ENCODE measurements at places on chromosomes 13 and 19. TPM values are rescaled to one million over a fixed set of nuclear protein-coding genes. Genes with fewer than 3 reads are reported as not detected.

The SIGLEC5 gene
- polyA plus RNA-seq, result 0.18 TPM

GRCh38 chr13:40583738-40584137, 82.7 kb downstream of the FOXO1 start:
- H3K36me3 ChIP-seq, result no peaks in the 10 kb centered on the region
- no peaks in the 10 kb centered on the region for H3K27me3 ChIP-seq
- H3K27ac ChIP-seq, result no peak overlapping the region
- no peak overlapping the region for H3K4me3 ChIP-seq

DNA sequence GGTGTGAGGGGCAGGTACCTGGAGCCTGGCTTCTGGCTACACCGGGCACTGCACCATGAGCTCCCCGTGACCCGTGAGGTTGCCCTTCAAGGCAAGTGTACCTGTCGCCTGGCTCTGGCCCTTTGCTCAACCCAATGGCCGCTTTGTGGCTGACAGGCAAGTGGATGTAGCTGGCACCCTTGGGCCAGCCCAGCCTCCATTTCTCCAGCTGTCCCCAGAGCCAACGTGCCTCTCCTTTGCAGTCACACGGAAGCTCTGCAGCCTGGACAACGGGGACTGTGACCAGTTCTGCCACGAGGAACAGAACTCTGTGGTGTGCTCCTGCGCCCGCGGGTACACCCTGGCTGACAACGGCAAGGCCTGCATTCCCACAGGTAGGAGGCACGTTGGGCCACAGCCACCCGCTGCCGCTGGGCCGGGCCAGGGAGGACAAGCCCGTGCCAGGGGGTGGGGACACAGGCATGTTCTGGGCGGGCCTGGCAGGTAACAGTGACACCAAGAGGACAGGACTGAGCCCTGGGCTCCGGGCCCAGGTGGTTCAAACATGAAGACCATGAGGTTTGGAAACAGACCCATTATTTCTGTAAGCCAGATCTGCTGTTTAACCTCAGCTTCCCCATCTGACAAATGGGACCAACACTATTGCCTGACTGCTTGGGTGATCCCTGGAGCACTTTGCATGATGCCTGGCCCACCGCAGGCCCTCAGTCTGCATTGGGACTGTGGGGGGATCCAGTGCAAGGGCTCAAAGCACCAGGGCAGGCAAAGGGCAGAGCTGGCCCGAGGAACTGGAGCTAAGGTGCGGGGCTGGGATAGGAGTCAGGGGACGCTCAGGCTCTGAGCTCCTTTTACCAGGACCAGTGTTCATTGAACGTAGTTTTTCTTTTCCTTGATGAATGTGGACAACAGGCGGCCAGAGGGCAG, 17.5 kb upstream of the PROZ start:
- H3K4me3 ChIP-seq, result no peak overlapping the region
- H3K27me3 ChIP-seq, result no peaks in the 10 kb centered on the region
- H3K36me3 ChIP-seq, result peaks cover 27% of the 10 kb centered on the region
- H3K4me1 ChIP-seq, result peaks cover 7% of the 10 kb centered on the region

GRCh38 chr19:45821570-45821969, 6.5 kb upstream of the RSPH6A start:
- H3K4me1 ChIP-seq, result no peaks in the 10 kb centered on the region
- H3K4me3 ChIP-seq, result no peak overlapping the region
- H3K36me3 ChIP-seq, result peaks cover 75% of the 10 kb centered on the region
- no peak for DNase-seq

The MEGF8 gene
- polyA plus RNA-seq, result 23.9 TPM

DNA sequence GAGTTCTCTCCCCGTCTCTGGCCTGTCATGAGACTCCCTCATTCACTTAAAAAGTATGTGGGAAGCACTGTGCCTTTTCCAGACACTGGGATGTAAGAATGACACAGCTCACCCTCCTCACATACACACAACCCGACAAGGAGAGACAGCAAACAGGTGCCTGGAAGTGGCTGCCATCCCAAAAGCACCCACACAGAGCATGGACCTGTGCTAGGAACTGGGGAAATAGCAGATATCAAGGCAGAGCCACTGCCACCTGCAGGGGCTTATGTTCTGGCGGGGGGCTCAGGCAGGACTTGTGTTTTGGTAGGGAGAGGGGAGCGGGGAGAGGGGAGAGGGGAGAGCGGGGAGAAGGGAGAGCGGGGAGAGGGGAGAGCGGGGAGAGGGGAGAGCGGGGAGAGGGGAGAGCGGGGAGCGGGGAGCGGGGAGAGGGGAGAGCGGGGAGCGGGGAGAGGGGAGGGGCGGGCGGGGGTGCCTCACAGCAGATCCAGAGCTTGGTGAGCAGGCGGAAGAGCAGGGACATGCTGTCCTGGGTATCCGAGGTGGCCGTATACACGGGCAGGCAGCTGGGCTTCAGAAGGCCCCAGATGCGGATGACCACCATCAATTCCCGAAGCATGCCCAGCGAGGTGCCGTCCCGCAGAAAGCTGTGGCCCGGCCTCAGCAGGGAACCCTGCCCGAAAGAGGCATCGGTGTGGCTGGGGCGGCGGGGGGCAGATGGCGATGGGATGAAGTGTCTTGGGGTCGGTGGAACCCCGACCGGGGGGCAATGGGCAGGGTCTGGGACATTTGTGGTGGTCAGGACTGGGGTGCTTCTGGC, 12.2 kb downstream of the CFD start:
- no peak overlapping the region for H3K27ac ChIP-seq
- H3K4me3 ChIP-seq, result no peak overlapping the region
- H3K4me1 ChIP-seq, result no peaks in the 10 kb centered on the region
- DNase-seq, result no peak

The ZNF628 gene
- 5.6 TPM for polyA plus RNA-seq

- no peak overlapping the region for H3K4me3 ChIP-seq
- H3K27me3 ChIP-seq, result peaks cover 1% of the 10 kb centered on the region
- no peaks in the 10 kb centered on the region for H3K36me3 ChIP-seq
- peak; percentile 22 for DNase-seq
These were observed 293.6 kb downstream of the OXGR1 start for GRCh38 chr13:96700657-96701056.

DNA sequence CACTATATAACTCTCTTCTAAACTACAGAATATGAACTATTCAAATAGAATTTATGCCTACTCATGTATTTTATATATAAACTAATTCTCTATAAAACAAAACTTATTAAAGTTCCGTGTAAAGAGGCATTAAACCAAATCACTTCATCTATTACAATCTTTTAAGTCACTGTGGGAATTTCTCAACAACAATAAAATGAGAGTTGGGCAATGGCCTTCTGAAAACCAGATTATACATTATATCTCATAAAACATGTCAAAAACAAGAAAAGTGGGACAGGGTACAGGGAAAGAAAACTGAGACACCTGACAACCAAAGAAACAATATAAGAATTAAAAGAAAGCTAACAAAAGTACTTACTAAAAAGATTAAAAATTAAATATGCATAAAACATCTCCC, 145.2 kb downstream of the DIAPH3 start:
- H3K27ac ChIP-seq, result peak overlapping the region; percentile 37
- no peaks in the 10 kb centered on the region for H3K36me3 ChIP-seq
- H3K4me1 ChIP-seq, result peaks cover 8% of the 10 kb centered on the region
- DNase-seq, result no peak
- no peaks in the 10 kb centered on the region for H3K27me3 ChIP-seq

GRCh38 chr13:110499621-110500281, 61.8 kb downstream of the RAB20 start:
- H3K4me1 ChIP-seq, result no peaks in the 10 kb centered on the region
- H3K36me3 ChIP-seq, result peaks cover 72% of the 10 kb centered on the region
- H3K4me3 ChIP-seq, result no peak overlapping the region
- H3K27me3 ChIP-seq, result no peaks in the 10 kb centered on the region
- H3K27ac ChIP-seq, result no peak overlapping the region
- DNase-seq, result no peak

The ITGBL1 gene
- 0.13 TPM for polyA plus RNA-seq

The ZNF560 gene
- polyA plus RNA-seq, result 0.06 TPM

The MAMSTR gene
- polyA plus RNA-seq, result 4.1 TPM

The GPC6 gene
- 26.7 TPM for polyA plus RNA-seq

DNA sequence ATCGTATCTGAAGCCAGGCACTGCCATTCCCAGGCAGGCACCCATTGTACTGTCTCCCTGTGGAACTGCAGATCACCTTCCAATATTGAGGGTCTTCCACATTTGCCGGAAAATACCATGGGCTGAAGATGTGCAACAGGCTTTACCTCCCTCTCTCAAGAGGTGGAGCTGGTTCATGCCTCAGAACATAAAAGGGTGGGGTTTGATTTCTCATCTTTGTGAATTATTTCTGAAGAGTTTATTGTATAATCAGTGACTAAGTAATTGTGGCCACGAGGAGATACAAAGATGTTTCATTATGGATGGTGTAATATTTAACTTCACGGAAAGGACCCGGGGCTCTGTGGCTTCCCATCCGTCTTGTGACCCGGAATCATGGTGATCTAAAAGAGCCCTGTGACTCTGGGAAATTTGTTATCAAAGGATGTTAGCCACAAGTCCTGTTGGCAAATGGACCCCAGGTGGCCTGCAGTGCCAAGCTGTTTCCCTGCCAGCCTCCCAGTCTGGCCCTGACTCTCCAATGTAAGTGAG, 230.5 kb downstream of the LACC1 start:
- H3K36me3 ChIP-seq, result no peaks in the 10 kb centered on the region
- peaks cover 62% of the 10 kb centered on the region for H3K4me1 ChIP-seq
- H3K27ac ChIP-seq, result peak overlapping the region; percentile 88
- H3K4me3 ChIP-seq, result no peak overlapping the region
- DNase-seq, result peak; percentile 84

DNA sequence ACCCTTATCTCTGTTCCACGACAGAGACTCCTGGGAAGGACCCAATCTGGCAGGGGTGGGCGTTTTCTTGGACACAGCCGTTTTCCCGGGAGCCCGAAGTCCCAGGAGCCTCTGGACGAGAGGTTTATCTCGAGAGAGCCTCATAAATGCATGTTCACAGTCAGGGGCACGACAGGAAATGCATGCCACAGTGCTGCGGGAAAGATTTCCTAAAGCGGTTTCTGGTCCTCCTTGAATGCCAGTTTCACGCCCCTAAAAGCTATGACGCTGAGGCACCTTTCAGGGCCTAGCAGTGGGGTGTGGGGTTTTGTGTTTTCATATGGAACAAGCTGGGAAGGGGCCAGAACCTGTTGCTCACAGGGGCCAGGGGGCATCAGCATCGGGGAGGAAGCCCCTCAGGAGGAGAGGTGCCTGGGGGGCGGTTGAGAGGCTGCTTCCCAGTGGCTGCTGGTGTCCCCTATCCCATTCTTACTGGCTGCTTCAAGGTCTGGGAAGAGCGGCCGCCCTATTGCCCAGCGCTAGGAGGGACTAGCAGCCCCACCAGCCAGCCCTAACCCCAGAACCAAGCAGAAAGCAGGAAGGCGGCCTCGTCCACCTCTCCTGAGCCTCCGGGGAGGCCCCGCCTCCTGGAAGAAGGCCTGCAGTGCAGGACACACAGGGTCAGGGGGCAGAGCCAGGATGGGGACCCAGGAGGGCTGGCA, 157.0 kb downstream of the KDM4B start:
- H3K27me3 ChIP-seq, result no peaks in the 10 kb centered on the region
- peaks cover 19% of the 10 kb centered on the region for H3K4me1 ChIP-seq
- peaks cover 19% of the 10 kb centered on the region for H3K36me3 ChIP-seq

DNA sequence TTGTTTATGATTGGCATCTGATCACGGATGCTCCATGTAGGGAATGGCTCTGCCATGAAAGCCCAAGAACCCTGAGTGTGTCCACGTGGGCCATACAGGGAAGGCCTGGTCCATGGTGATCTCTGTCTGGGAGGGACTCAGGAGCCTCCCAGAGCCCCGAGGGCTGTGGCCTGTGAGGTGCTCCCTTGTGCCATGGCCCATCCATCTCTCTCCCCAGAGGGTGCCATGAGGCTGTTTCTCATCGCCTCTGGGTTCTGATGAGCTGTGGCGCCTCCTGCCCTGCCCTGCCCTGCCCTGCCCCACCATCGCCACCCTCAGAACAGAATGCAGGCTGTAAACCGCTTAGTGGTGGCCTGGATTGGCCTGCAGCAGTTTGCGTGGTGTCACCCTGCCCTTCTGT, 83.1 kb downstream of the ATP11A start:
- no peak overlapping the region for H3K27ac ChIP-seq
- peaks cover 10% of the 10 kb centered on the region for H3K4me1 ChIP-seq
- DNase-seq, result no peak
- no peaks in the 10 kb centered on the region for H3K27me3 ChIP-seq
- H3K36me3 ChIP-seq, result peaks cover 11% of the 10 kb centered on the region
- no peak overlapping the region for H3K4me3 ChIP-seq

- H3K4me3 ChIP-seq, result no peak overlapping the region
- DNase-seq, result no peak
- H3K27ac ChIP-seq, result no peak overlapping the region
These were observed 420.5 kb downstream of the DIAPH3 start for GRCh38 chr13:59743195-59743594.

DNA sequence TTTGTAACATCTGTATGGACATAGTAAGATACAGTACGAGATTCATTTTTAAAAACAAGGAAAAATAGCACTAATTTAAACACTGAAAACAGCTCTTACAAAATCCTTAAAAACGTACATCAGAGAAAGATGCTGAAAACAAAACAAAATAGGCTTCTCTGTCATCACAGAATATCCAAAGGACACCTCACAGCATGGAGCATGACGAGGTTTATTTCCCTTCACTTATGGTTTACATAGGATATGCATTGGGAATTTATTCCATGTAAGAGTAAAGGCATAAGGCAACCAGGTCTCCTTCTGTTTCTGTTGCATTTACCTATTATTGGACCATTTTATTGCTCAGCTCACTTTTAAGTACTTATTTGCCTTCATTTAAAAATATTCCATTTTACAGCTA, 3.0 kb downstream of the KCTD12 start:
- H3K27ac ChIP-seq, result no peak overlapping the region
- H3K36me3 ChIP-seq, result peaks cover 6% of the 10 kb centered on the region
- no peaks in the 10 kb centered on the region for H3K27me3 ChIP-seq
- H3K4me3 ChIP-seq, result peak overlapping the region; percentile 88
- H3K4me1 ChIP-seq, result peaks cover 9% of the 10 kb centered on the region

GRCh38 chr13:61110732-61111131, 304.9 kb downstream of the PCDH20 start:
- H3K4me3 ChIP-seq, result no peak overlapping the region
- H3K27me3 ChIP-seq, result no peaks in the 10 kb centered on the region
- DNase-seq, result no peak

- no peak overlapping the region for H3K4me3 ChIP-seq
- H3K36me3 ChIP-seq, result no peaks in the 10 kb centered on the region
- no peak overlapping the region for H3K27ac ChIP-seq
- DNase-seq, result no peak
These were observed 96.1 kb upstream of the UQCRFS1 start for GRCh38 chr19:29308977-29309590.

DNA sequence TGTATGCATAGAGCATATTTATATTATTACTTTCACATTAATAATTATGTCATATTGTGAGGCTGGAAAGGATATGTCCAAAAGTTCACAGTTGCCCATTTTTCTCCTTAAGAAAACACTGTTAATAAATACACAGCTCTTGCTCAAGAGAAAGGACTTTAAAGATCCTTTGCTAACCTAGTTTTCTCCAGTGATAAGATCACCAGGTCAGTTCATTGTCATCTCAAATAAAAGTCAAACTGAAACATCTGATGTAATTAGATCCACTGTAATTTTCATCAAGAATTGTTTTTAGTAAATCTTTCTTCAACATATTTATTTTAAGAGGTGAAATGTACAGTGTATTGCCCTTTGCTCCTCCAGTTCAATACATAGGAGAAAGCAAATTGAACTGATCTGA, 82.8 kb upstream of the KLHL1 start:
- DNase-seq, result no peak
- no peaks in the 10 kb centered on the region for H3K27me3 ChIP-seq
- H3K4me3 ChIP-seq, result no peak overlapping the region

GRCh38 chr19:296476-297225, 5.4 kb upstream of the PLPP2 start:
- no peaks in the 10 kb centered on the region for H3K36me3 ChIP-seq
- H3K4me1 ChIP-seq, result no peaks in the 10 kb centered on the region
- H3K27me3 ChIP-seq, result peaks cover 37% of the 10 kb centered on the region
- H3K4me3 ChIP-seq, result no peak overlapping the region
- no peak for DNase-seq
